ENCODE measurements at places on chromosomes 5 and 9. TPM values are rescaled to one million over a fixed set of nuclear protein-coding genes. Genes with fewer than 3 reads are reported as not detected.

Gene PLEKHG4B
- total RNA-seq = 0.83 TPM

Gene SPINK4
- not detected for total RNA-seq

Gene DNAJB5
- total RNA-seq = 6.3 TPM

Gene SLC1A1
- total RNA-seq = 10.5 TPM

Gene SARDH
- total RNA-seq = 0.08 TPM

Gene WDR5
- 35.4 TPM for total RNA-seq

Gene INSYN2B
- total RNA-seq = 1.2 TPM

Gene ORM1
- total RNA-seq = not detected

Gene ZNF883
- total RNA-seq = 3.1 TPM

Gene MEIKIN
- total RNA-seq = not detected
